Activated CD8-positive, alpha-beta T cell treated with anti-CD3 and anti-CD28 coated beads for 36 hours (primary cell): ENCODE measurements at places on chromosomes 5 and 9. TPM values are rescaled to one million over a fixed set of nuclear protein-coding genes. Genes with fewer than 3 reads are reported as not detected.

Gene GRXCR2
- not detected for total RNA-seq

Gene S100Z
- total RNA-seq = 0.81 TPM

Gene EPB41L4A
- total RNA-seq = not detected

GRCh38 chr5:168802337-168802736, 223.2 kb upstream of the PANK3 start:
- H3K27me3 ChIP-seq = peaks cover 10% of the 10 kb centered on the region
- H3K4me1 ChIP-seq = peaks cover 30% of the 10 kb centered on the region
- H3K4me3 ChIP-seq = peak overlapping the region; percentile 32
- H3K36me3 ChIP-seq = no peaks in the 10 kb centered on the region

GRCh38 chr5:135026645-135027265, 7.3 kb downstream of the PITX1 start:
- no peak overlapping the region for H3K4me3 ChIP-seq
- peaks cover 16% of the 10 kb centered on the region for H3K4me1 ChIP-seq
- no peak for DNase-seq
- H3K27me3 ChIP-seq = peaks cover 44% of the 10 kb centered on the region
- H3K27ac ChIP-seq = no peak overlapping the region

- H3K4me3 ChIP-seq = no peak overlapping the region
- no peak overlapping the region for H3K27ac ChIP-seq
- H3K36me3 ChIP-seq = no peaks in the 10 kb centered on the region
- DNase-seq = no peak
- peaks cover 1% of the 10 kb centered on the region for H3K27me3 ChIP-seq
Observed at GRCh38 chr9:108759399-108759798, 96.4 kb downstream of the ACTL7B start.

GRCh38 chr5:163502521-163502920, 2.9 kb upstream of the MAT2B start:
- H3K27ac ChIP-seq = peak overlapping the region; percentile 99
- peak overlapping the region; percentile 99 for H3K4me3 ChIP-seq
- H3K27me3 ChIP-seq = no peaks in the 10 kb centered on the region
- no peak for DNase-seq
- H3K36me3 ChIP-seq = peaks cover 5% of the 10 kb centered on the region

GRCh38 chr9:125629446-125629845, 77.6 kb downstream of the MAPKAP1 start:
- no peak overlapping the region for H3K27ac ChIP-seq
- peaks cover 8% of the 10 kb centered on the region for H3K36me3 ChIP-seq
- no peak overlapping the region for H3K4me3 ChIP-seq
- DNase-seq = no peak
- H3K27me3 ChIP-seq = no peaks in the 10 kb centered on the region

Gene PHF24
- 0.11 TPM for total RNA-seq

DNA sequence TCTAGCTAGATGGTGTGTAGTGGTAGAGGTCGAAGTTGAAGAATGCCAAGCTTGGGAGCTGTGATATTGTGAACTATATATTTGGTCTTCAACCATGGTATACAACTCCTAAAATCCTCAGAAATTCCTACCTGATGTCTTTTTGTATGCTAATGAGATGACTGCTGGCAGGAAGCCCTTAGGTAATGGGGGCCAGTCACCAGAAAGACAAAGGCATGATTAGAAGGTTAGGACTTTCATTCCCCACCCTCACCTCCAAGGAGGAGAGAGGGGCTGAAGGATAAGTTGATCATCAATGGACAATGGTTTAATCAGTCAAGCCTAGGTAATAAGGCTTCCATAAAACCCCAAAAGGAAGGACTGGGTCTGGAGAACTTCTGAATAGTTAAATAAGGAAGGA, 285.7 kb upstream of the POU5F2 start:
- DNase-seq = no peak
- no peak overlapping the region for H3K27ac ChIP-seq
- H3K4me3 ChIP-seq = no peak overlapping the region
- no peaks in the 10 kb centered on the region for H3K4me1 ChIP-seq
- H3K36me3 ChIP-seq = peaks cover 46% of the 10 kb centered on the region
- H3K27me3 ChIP-seq = no peaks in the 10 kb centered on the region

DNA sequence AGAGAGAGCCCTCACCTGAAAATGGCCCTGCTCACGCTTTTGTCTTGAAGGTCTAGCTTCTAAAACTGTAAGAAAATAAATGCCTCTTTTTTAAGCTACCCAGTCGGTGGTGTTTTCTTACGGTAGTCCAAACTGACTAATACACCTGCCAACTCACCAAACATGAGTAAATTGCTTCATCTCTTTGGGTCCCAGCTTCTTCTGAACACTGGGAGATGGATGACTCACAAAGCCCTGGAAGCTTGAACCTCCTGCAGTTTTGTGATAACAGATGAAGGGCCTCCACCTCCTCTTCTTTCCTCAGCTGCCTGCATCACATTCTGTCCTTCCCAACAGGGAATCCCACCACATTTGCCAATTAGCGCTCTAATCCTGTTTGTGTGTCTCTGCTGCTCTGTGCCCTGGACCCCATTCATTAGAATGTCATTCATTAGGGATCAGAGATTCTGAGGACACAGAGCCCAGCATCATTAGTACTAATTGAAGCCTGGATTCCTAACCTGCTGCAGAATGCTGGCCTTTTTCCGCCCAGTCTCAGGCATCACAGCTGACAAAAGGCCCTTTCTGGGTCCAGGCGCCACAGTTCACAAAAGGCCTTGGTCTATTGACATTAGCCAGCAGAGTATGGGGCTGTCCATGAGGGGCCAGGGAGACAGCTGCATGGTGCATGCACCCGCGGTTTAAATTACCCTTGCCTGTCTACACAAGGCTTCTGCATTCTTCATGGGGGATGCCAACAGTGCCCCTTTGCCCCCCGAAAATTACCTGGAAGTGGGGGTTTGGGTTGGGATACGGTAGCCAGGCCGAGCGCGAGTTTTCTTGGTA, 349.3 kb downstream of the SEMA5A start:
- H3K27ac ChIP-seq = no peak overlapping the region
- H3K4me3 ChIP-seq = no peak overlapping the region
- no peaks in the 10 kb centered on the region for H3K4me1 ChIP-seq

- H3K27ac ChIP-seq = no peak overlapping the region
- H3K27me3 ChIP-seq = no peaks in the 10 kb centered on the region
- no peak for DNase-seq
- H3K36me3 ChIP-seq = no peaks in the 10 kb centered on the region
- no peak overlapping the region for H3K4me3 ChIP-seq
Observed at GRCh38 chr9:131982671-131983239, 96.9 kb downstream of the MED27 start.

DNA sequence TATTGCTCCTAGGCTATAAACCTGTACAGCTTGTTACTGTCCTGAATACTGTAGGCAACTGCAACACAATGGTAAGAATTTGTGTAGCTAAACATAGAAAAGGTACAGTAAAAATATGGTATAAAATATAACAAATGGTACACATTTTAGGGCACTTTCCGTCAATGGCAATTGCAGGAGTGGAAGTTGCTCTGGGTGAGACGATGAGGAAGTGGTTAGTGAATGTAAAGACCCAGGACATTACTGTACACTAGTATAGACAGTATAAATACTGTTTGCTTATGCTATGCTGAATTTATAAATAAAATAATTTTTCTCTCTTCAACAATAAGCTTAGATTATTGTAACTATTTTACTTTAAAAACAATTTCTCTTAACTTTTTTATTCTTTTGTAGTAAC, 15.6 kb upstream of the ADRB2 start:
- H3K27ac ChIP-seq = no peak overlapping the region
- H3K27me3 ChIP-seq = no peaks in the 10 kb centered on the region
- peaks cover 42% of the 10 kb centered on the region for H3K4me1 ChIP-seq
- H3K4me3 ChIP-seq = no peak overlapping the region
- no peaks in the 10 kb centered on the region for H3K36me3 ChIP-seq
- no peak for DNase-seq

GRCh38 chr5:181222630-181223057, 437 bp upstream of the TRIM41 start:
- no peak for DNase-seq
- H3K27me3 ChIP-seq = peaks cover 5% of the 10 kb centered on the region
- peaks cover 52% of the 10 kb centered on the region for H3K4me1 ChIP-seq
- H3K27ac ChIP-seq = peak overlapping the region; percentile 97
- peak overlapping the region; percentile 91 for H3K4me3 ChIP-seq

Gene GDA
- total RNA-seq = not detected

DNA sequence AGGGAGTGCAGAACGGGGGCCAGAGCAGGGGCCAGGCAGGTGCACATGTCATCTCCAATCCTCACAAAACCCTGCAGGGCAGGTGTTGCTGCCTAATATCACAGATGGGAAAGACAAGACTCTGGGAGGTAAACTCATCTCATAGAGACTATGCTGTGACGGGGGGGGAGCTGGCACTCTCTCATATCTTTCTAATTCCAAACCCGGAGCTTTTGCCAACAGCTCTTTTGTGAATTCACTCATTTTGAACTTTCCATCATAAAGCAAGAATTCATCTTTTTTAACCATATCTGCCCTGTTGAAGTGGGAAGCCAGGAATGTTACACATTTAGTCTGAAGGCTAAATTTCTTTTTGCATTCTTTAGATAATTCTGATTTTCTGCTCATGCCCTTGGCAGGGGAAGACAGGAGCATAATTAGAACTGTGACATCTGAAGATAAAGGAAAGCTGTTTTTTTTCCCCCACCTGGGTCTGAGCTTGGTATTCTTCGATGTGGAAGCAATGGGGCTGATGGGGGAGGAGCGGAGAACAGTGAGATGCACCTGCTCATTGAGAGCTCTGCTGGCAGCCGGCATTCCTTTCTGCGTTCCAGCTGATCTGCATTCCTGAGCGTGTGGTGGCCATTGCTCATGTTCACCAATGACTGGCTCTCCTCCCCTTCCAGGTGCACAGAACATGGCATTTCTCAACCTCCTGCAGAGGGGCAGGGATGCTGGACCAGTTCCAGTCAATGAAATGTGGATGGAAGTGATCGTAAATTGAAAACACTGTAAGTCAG, 159.2 kb downstream of the NSG2 start:
- no peak for DNase-seq
- H3K27ac ChIP-seq = no peak overlapping the region
- no peaks in the 10 kb centered on the region for H3K4me1 ChIP-seq
- no peak overlapping the region for H3K4me3 ChIP-seq

DNA sequence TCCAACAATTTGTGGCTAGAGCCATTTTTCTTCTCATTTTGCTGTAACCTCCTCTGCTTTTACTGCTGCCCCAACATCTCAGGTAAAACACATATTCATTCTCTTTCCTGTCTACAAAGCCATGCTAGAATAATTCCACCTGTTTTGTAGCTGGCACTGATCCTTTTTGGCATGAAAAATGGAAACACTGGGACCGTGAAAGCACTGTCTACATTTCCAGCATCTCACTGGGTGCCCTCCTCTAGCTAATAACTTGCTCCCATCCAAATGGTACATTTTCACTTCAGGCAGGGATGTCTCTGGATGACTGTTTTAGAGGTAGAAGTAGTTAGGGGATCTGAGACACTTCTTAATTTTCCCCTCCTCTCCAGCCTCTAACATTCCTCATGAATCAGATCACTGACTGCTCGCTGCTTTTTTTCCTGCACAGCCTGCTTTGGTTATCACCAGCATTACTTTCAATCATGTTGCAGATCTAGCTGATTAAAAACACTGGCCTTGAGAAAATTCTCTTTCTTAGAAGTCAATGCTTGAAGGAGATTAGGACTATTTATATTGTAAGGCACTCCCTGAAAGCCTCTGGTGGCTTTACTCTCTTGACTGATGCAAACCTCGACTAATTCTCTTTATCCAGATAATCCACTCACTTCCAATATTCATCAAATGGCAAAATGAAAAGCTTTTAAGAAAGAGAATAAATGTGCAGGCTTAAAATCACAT, 1312.6 kb upstream of the DMAC1 start:
- no peak for DNase-seq
- H3K36me3 ChIP-seq = no peaks in the 10 kb centered on the region
- H3K4me3 ChIP-seq = no peak overlapping the region
- no peaks in the 10 kb centered on the region for H3K27me3 ChIP-seq
- H3K27ac ChIP-seq = no peak overlapping the region

- no peaks in the 10 kb centered on the region for H3K36me3 ChIP-seq
- no peak for DNase-seq
Observed at GRCh38 chr9:127393645-127394044, 3.3 kb upstream of the SLC2A8 start.

Gene EIF4E1B
- total RNA-seq = not detected

DNA sequence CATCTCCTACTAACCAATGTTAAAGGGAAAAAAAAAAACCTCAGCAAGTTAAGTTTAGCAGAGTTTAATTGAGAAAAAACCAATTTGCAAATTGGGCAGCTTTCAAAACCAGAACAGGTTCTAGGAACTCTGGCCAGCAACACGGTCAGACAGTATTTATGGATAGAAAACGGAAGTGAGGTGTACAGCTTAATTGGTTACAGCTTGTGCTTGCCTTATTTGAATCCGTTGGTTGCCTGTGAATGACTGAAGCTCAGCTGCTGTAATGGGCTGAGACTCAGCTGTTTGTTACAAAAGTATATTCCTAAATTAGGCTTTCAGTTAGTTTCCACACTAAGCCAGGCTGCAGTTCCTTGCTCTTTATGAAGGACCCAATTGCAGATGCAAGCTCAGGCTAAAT, 217.0 kb downstream of the SREK1 start:
- no peak overlapping the region for H3K4me3 ChIP-seq
- no peaks in the 10 kb centered on the region for H3K36me3 ChIP-seq
- H3K27me3 ChIP-seq = peaks cover 4% of the 10 kb centered on the region
- no peaks in the 10 kb centered on the region for H3K4me1 ChIP-seq
- no peak for DNase-seq
- H3K27ac ChIP-seq = no peak overlapping the region

Gene FSTL4
- not detected for total RNA-seq

Gene GARNL3
- 3.8 TPM for total RNA-seq

Gene DIPK1B
- total RNA-seq = not detected

DNA sequence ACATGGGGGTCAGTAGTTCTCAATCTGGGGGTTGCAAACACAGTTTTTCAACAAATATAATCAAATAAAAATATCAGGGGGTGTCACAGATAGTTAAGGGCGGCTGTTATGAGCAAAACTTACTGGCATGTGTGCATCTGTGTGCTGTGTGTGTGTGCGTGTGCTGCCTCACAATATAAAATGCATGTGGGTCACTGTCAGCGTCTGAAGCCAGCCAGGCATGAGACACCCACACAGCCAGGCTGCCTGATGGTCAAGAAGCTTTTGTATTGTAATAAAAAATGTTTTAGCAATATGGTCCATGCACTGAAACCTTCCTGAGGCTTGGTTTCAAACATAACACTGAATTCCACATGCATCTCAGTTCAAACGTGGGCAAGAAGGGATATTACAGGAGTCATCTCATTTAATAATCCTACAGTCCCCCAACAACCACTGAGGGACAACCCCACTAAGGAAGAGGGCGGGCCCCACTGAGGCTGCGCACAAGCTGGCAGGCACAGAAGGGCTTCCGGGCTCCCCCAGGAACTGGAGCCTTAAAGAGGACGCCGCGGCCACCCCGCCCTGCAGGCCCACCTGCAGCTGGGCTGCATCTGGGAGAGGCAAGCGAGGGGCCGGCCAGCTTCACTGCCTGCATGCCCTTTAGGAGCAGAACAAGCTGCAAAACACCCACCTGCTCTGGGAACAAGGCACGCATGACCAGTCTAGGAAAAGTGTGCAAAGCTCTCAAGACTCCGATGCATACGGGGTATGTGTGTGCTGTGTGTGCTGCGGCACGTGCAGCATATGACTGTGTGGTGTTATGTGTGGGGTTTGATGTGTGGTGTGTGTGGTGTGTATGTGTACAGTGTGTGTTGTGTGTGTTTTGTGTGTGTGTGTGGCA, 14.1 kb downstream of the SEMA4D start:
- peaks cover 86% of the 10 kb centered on the region for H3K4me1 ChIP-seq
- H3K4me3 ChIP-seq = peak overlapping the region; percentile 86
- peak; percentile 91 for DNase-seq

Gene DNM1
- total RNA-seq = 0.59 TPM

- no peaks in the 10 kb centered on the region for H3K27me3 ChIP-seq
- no peak overlapping the region for H3K27ac ChIP-seq
- peaks cover 46% of the 10 kb centered on the region for H3K36me3 ChIP-seq
Observed at GRCh38 chr5:134794082-134794481, 35.5 kb downstream of the DDX46 start.
